Activated T-helper 2 cell treated with anti-CD3 and anti-CD28 coated beads, Interferon-gamma antibody, Interleukin-2, Interleukin-4, amounts not matched to agents 10 μg/mL and 5 μg/mL and 100 μg/mL, durations not matched to agents 14 hours and 24 hours and 36 hours (primary cell): ENCODE measurements at places on chromosomes 6 and 20. TPM values are rescaled to one million over a fixed set of nuclear protein-coding genes. Genes with fewer than 3 reads are reported as not detected.

DNA sequence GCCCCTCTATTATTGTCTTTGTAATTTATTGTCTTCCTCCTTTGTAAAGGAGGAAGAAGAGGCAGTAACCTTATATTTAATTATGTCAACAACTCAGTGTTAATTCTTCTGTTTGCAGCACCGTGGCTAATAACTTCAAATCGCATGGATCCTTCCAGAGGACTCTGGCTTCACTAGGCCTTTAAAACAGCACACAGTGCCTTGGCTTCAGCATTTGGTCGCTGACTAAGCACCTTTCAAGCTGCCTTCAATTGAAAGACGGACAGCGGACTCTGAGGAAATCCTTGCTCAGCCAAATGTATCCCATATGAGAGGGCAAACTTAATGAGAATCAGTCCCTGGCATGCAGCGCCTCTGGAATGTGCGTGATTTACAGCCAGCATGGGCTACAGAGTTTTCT, 64.2 kb downstream of the SGK1 start:
- no peaks in the 10 kb centered on the region for H3K27me3 ChIP-seq
- no peak overlapping the region for H3K27ac ChIP-seq
- no peak for DNase-seq

DNA sequence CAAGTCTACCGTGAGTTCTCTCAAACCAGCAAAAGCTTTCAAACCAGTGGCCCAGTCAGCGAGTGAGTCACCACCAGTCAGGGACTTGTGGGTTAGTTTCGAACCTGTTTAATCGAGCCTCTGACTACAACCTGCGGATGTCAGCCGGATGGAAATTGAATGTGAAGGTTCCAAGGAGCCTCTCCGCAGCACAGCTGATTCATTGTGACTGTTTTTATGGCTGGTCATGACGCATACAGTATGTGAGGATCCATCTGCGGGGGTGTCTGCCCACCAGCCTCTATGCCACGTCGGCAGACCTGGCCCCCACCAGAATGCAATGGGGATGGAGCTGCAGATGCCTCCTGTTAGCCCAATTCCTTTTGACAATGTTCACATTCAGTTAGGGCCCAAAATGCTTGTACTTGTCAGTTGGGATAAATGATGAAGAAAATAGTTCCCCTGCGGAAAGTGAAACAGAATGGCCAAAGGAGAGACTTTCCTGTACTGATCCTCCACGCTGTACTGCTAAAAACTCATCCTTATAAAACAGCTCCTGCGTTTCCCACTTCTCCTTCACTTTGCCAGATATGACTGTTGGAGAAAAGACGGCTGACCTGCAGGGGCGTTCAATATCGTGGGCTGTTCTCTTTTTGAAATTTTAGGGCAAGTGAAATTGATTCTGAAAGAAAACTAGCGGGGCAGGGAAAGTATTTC, 206.6 kb downstream of the TFAP2B start:
- no peaks in the 10 kb centered on the region for H3K36me3 ChIP-seq
- no peak for DNase-seq
- no peak overlapping the region for H3K4me3 ChIP-seq
- no peaks in the 10 kb centered on the region for H3K27me3 ChIP-seq

DNA sequence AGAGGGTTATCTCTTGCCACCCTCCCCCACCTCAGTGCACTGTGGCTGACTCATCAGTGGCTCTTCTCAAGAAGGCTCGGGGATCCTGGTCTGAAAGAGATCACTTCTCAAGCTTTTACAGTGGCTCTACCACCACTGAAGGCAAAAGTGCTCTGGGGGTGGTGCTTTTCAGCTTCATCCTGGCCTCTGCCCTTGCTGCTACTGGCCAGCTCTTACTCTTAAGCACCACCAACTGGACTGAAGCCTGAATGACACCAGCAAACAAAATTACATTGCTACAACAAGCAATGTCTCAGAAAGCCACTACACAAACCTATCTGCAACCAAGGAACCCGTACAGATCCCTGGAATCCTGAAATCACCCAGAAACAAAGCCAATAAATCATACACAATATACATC, 402.1 kb downstream of the EPHA7 start:
- no peaks in the 10 kb centered on the region for H3K4me1 ChIP-seq
- DNase-seq, result no peak
- H3K27ac ChIP-seq, result no peak overlapping the region
- no peaks in the 10 kb centered on the region for H3K27me3 ChIP-seq
- no peaks in the 10 kb centered on the region for H3K36me3 ChIP-seq

DNA sequence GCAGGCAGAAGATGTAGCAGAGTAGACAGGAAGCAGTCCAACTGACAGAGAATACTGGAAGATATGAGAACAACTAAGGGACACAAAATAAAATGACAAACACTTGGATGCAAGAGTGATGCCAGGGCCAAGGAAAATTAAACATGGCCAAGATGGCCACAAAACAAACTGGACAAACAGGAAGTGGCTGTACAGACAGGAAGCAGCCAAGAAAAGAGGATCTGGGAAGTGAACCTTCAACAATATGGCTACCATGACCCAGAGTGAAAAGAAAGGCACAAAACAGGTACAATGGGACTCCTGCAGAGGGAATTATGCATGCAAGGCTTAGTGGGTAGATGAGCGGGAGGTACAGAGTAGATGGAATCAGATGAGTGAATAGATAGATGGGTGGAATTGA, 29.1 kb downstream of the HLA-DPB1 start:
- no peak overlapping the region for H3K27ac ChIP-seq
- no peaks in the 10 kb centered on the region for H3K36me3 ChIP-seq
- H3K27me3 ChIP-seq, result peaks cover 54% of the 10 kb centered on the region
- no peaks in the 10 kb centered on the region for H3K4me1 ChIP-seq
- DNase-seq, result no peak
- no peak overlapping the region for H3K4me3 ChIP-seq

DNA sequence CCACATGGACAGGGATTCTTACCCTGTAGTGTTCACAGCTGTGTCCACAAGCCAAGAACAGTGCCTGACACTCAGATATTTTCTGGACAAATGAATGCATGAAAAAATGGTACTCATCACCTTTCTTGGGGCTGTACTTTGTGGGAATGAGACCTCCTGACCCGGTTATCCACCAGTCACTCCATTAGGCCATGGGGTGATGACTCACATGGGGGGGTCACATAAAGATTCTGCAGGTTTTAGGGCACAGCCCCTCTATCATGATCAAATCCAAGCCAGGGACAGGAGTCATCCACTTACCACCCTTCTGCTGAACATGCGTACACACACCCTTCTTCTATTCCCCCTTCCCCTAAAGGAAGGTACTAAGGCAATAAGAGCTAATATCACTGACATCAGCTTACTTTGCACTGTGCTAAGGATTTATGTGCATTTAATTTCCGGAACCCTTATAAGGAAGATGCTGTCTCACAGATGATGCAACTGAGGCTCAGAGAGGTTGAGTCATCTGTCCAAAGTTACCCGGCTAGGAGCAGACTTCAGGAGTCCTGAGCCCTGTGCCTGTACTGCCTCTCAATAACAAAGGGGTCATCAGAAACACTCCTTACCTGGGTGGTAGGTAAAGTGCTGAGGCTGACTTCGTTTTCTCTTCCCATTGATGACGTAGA, 107.8 kb downstream of the NFATC2 start:
- H3K27me3 ChIP-seq, result no peaks in the 10 kb centered on the region
- H3K27ac ChIP-seq, result no peak overlapping the region
- peaks cover 83% of the 10 kb centered on the region for H3K36me3 ChIP-seq
- no peak overlapping the region for H3K4me3 ChIP-seq

GRCh38 chr20:35592339-35592974, 23.2 kb upstream of the SPAG4 start:
- H3K27me3 ChIP-seq, result peaks cover 13% of the 10 kb centered on the region
- no peaks in the 10 kb centered on the region for H3K36me3 ChIP-seq

DNA sequence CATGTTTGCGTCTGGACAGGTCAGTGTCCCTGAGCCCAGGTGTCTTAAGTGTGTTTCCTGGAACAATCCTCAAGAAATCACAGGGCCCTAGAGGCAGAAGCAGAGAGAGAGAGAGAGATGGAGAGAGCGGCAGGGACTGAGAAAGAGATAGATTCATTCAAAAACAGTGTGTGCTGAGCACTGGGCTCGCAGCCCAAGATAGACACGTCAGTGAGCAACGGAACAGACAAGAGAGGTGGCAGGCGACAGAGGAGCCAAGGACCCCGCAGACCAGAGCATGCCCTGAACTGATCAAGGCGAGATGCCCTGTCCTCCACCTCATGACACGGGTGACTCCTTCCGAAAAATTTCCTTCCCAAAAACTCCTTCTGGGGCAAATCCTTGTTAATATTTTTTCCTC, 362.0 kb upstream of the SULF2 start:
- no peak overlapping the region for H3K4me3 ChIP-seq
- H3K36me3 ChIP-seq, result no peaks in the 10 kb centered on the region
- H3K27me3 ChIP-seq, result no peaks in the 10 kb centered on the region
- H3K4me1 ChIP-seq, result no peaks in the 10 kb centered on the region

GRCh38 chr6:165661664-165662025, 1.4 kb downstream of the PDE10A start:
- no peak overlapping the region for H3K4me3 ChIP-seq
- no peak for DNase-seq
- H3K36me3 ChIP-seq, result no peaks in the 10 kb centered on the region
- peaks cover 5% of the 10 kb centered on the region for H3K4me1 ChIP-seq

- no peaks in the 10 kb centered on the region for H3K36me3 ChIP-seq
- no peaks in the 10 kb centered on the region for H3K4me1 ChIP-seq
- H3K4me3 ChIP-seq, result no peak overlapping the region
- no peak for DNase-seq
Measured at GRCh38 chr6:13248584-13248985, 79.8 kb downstream of the TBC1D7 start.

GRCh38 chr20:63847237-63848002, 13.9 kb upstream of the ABHD16B start:
- H3K4me3 ChIP-seq, result no peak overlapping the region
- peaks cover 15% of the 10 kb centered on the region for H3K4me1 ChIP-seq
- H3K27me3 ChIP-seq, result peaks cover 27% of the 10 kb centered on the region

- DNase-seq, result no peak
- H3K27ac ChIP-seq, result no peak overlapping the region
- peaks cover 2% of the 10 kb centered on the region for H3K27me3 ChIP-seq
- H3K36me3 ChIP-seq, result peaks cover 26% of the 10 kb centered on the region
Measured at GRCh38 chr6:136067731-136068341, 182.3 kb downstream of the MTFR2 start.

The FAM135A gene
- total RNA-seq, result 8.0 and 9.4 TPM in 2 replicates

The FOXS1 gene
- total RNA-seq, result not detected in 2 replicates

The EFCAB8 gene
- total RNA-seq, result 0.37 and 0.52 TPM in 2 replicates

The UBD gene
- total RNA-seq, result 0.34 TPM in 2 replicates

The RMND1 gene
- total RNA-seq, result 18.5 and 20.5 TPM in 2 replicates

The CST2 gene
- total RNA-seq, result not detected in 2 replicates
